ENCODE measurements at places on chromosomes 11 and 22.

- H3K4me3 ChIP-seq = no peak overlapping the region
- no peaks in the 10 kb centered on the region for H3K27me3 ChIP-seq
- H3K4me1 ChIP-seq = peaks cover 8% of the 10 kb centered on the region
- no peaks in the 10 kb centered on the region for H3K36me3 ChIP-seq
These were observed 167.0 kb downstream of the BUD13 start for GRCh38 chr11:116605543-116606459.

DNA sequence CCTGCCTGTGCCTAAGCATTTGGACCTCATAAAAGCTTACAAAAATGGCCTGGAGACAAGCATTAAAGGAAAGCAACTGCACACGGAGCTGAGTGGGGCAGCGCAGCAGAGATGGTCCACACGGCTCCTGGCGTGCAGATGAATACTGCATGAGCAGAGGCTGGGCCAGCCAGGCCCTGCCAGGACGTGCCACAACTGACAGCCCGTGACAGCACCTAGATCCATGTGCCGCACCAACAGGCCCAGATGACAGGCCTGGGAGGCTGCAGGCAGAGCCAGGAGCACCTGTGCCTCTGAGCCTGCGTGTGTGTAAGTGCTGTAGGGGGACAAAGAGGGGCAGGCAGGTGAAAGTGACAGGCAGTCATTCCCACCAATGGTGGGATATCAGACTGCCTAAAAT is 33.4 kb downstream of the MICAL3 start:
- H3K4me3 ChIP-seq = no peak overlapping the region
- no peaks in the 10 kb centered on the region for H3K36me3 ChIP-seq
- no peak overlapping the region for H3K27ac ChIP-seq
- DNase-seq = no peak
- no peaks in the 10 kb centered on the region for H3K27me3 ChIP-seq

DNA sequence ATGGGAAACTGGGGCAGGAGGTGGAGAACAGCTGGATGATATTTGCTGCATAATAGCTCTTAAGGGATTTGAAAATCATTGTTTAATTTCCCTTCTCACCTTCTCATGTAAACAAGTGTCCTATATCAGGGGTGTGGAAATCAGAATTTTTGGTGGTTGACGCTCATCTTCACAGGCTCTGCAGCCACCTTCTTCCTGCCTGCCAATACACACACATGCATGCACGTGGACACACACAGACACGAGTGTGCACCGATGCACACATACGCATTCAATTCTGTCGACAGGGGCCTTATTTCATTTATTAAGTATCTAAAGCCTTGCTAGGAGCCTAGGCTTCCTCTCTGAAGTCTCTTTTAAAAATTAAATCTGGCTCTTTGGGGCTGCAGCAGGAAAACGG is 349.4 kb upstream of the NCAM1 start:
- no peak overlapping the region for H3K4me3 ChIP-seq
- DNase-seq = no peak

DNA sequence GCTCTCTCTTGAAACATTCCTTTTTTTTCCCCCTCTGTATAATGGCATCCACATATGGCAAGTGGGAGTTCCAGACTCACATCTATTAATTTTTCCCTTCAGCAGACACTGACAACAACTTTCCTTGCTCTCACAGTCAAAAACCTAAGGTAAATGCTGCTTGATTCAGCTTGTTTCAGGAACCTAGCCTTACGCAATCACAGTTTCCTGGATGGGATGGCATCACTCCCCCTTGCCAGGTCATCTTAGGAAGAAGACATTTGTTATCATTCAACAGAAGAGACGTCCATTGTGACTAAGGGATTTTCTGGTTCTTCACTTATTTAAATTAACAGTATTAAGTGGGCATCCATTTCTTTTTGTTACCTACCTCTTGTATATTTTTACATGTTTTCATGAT is 112.0 kb upstream of the PDGFD start:
- H3K4me1 ChIP-seq = no peaks in the 10 kb centered on the region
- no peak overlapping the region for H3K4me3 ChIP-seq
- DNase-seq = no peak

- no peak for DNase-seq
- no peak overlapping the region for H3K27ac ChIP-seq
- no peak overlapping the region for H3K4me3 ChIP-seq
- H3K4me1 ChIP-seq = no peaks in the 10 kb centered on the region
- peaks cover 52% of the 10 kb centered on the region for H3K36me3 ChIP-seq
- H3K27me3 ChIP-seq = no peaks in the 10 kb centered on the region
These were observed 103.2 kb upstream of the GRK3 start for GRCh38 chr22:25461301-25461700.

DNA sequence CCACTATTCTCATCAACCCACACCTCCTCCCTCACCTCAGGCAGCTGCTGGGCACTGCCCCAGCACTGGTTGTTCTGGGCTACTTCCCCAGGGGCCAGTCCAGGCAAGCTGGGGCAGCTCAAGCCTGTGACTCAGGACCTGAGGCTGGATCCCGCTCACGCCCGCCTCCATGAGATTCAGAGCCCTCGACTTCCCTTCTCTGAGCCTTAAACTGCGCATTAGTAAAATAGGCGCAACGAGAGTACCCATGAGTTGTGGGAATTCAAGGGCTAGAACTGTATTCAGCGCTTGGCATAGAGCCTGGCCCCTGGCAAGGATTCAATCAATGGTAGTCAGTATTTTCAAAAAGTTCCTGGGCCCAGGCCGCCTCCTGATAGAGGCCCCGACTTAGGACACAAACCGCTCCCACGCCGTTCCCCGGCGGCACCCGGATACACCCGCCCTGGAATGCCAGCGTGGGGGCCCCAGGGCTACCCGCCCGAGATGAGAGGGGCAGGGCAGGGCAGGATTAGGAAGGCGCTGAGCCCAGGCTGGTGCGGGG is 723 bp upstream of the CD82 start:
- peak; percentile 97 for DNase-seq
- H3K36me3 ChIP-seq = no peaks in the 10 kb centered on the region
- H3K4me3 ChIP-seq = peak overlapping the region; percentile 58
- no peaks in the 10 kb centered on the region for H3K27me3 ChIP-seq
- H3K4me1 ChIP-seq = peaks cover 43% of the 10 kb centered on the region

- DNase-seq = no peak
- H3K36me3 ChIP-seq = no peaks in the 10 kb centered on the region
- H3K4me3 ChIP-seq = no peak overlapping the region
- no peak overlapping the region for H3K27ac ChIP-seq
- no peaks in the 10 kb centered on the region for H3K4me1 ChIP-seq
These were observed 62.2 kb upstream of the WNT11 start for GRCh38 chr11:76268498-76268897.

DNA sequence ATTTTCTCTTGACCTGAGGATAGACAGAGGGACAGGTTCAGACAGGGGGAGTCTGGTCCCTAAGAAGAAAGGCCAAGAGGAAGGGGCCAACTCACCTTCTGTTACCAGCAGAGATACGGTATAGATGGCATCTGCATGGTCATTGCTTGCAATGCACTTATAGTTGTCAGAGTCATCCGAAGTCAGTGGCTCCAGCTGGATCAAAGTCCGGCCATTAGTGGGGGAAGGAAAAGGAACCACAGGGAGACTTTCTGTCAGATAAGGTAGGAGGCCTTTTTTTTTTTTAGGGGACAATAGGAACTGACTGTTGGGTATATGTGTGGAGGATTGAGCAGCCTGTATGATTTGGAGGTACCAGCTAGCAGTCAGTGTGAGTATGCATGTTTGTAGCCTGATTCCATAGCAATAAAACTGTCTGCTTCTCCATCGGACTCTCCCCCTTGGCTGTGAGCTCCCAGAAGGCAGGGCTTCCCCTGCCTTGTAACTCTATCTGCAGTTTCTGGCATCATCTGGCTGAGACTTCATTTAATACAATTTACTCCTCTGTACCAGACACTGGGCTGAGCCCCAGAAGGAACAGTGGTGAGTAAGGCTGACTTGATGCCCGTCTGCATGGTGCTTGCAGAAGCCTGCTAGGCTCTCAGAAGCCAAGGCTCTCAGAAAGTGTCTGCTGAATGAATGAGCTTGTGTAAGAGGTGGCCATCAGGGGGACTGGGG is 5.7 kb downstream of the IGSF22 start:
- no peak for DNase-seq
- H3K27me3 ChIP-seq = no peaks in the 10 kb centered on the region
- H3K4me1 ChIP-seq = peaks cover 3% of the 10 kb centered on the region

DNA sequence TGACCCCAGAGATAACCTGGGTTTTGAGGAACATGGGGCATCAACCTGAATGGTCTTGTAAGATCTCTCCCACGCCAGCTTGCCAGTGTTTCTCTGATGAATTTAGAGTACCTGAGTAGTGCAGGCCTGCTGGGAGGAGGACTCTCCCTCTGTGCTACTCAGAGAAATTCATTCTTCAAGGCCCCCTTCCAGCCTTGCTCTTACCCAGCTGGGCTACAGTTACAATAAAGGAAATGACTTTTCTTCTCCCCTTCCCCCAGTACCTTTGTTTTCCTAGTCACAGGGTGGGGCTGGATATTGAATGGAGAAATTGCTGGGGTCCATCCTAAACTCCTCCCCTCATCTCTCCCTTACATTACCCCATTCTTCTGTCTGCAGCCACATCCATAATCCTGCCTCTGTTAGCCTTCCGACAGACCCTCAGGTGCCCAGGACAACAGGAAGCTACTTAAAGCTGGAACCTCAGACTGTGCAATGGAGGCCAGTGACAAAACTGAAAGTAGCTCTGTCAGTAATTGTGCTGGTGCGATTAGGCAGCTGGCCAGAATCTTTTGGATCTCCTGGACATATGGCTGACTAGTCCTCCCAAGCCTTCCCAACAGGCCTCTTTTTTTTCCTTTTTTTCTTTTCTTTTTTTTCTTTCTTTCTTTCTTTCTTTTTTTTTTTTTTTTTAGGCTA is 17.4 kb downstream of the LIMK2 start:
- DNase-seq = no peak
- no peaks in the 10 kb centered on the region for H3K27me3 ChIP-seq
- peak overlapping the region; percentile 82 for H3K27ac ChIP-seq
- no peaks in the 10 kb centered on the region for H3K4me1 ChIP-seq
- H3K4me3 ChIP-seq = no peak overlapping the region
- H3K36me3 ChIP-seq = no peaks in the 10 kb centered on the region

DNA sequence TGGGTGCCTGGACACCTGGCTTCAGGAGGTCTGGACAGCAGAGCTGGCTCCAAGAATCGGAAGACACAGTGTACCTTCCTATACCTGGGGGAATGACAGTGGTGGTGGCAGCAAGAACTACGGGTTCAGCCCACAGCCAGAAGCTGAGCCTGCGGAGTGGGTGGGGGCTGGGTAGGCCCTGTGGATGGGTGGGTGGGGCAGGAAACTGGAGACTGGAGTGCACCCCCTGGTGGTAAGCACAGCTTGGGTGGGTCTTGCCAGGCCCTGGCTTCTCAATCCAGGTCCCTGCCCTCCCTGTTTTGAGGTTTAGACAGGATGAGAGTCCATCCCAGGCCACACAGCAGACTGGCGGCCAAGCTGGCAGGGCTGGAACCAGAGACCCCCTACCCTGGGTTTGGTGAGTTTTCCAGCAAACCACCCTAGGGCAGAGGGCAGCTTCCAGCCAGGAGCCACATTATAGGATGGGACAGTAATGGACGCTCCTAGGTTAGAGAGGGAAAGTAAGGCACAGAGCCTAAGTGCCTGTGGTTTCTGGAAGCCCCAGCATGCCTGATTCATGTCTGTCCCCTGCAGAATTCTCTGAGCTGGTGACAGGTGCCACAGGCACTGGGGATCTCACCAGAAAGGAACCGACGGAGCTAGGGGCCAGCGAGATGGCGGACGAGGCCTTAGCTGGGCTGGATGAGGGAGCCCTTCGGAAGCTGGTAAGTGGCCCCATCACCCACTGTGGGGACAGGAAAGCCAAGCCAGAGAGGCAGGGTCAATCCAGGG is 1.7 kb downstream of the SMTN start:
- peak overlapping the region; percentile 70 for H3K4me3 ChIP-seq
- no peaks in the 10 kb centered on the region for H3K27me3 ChIP-seq
- peaks cover 38% of the 10 kb centered on the region for H3K4me1 ChIP-seq
- peak overlapping the region; percentile 98 for H3K27ac ChIP-seq
- peaks cover 36% of the 10 kb centered on the region for H3K36me3 ChIP-seq
- DNase-seq = no peak

DNA sequence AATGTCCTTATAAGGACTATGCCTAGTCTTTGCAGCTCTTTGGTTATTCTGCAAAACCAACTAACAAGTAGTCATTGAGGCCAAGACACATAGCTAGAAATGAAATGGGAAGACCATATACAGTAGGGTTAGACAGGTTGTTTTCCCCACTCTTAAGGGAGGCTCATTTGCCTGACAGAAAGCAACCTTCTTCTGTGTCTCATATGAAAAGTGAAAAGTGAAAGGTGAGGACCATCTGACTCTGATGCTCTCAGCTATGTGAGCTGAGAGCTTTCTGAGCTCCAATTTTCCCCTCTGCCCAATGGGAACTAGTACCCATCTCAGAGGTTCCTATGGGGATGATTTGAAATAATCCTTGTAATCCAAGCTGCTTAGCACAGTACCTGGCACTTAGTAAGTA is 142.0 kb upstream of the BDNF start:
- no peaks in the 10 kb centered on the region for H3K36me3 ChIP-seq
- DNase-seq = no peak
- H3K27ac ChIP-seq = no peak overlapping the region
- no peaks in the 10 kb centered on the region for H3K4me1 ChIP-seq

DNA sequence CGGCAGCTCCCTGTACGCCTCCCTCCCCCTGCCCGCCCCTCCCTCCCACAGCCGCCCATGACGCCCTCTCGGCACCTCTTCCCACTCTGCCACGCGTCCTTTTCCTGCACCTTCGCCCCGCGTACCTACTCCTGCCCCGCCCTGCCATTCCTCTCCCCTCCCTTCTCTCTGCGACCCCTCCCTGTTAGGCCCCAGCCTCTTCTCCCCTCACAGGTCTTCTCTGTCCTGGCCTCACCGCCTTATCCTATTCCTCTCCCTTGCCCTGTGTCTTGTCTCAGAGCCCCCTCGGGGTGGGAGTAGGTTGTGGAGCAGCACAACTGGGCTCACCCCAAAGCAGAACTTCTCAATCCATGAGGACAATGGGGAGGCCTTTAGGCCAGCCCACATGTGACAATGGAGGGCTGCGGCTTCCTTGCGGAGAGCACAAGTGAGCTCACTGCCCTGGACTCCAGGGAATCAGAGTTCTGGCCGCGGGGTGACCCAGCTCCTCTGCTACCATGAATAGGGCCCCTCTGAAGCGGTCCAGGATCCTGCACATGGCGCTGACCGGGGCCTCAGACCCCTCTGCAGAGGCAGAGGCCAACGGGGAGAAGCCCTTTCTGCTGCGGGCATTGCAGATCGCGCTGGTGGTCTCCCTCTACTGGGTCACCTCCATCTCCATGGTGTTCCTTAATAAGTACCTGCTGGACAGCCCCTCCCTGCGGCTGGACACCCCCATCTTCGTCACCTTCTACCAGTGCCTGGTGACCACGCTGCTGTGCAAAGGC is 539 bp downstream of the SLC35C1 start:
- peaks cover 29% of the 10 kb centered on the region for H3K4me1 ChIP-seq
- DNase-seq = no peak
- H3K27me3 ChIP-seq = no peaks in the 10 kb centered on the region
- peak overlapping the region; percentile 90 for H3K27ac ChIP-seq
- H3K4me3 ChIP-seq = peak overlapping the region; percentile 89

Data from ascending aorta (tissue), 2 donors.